Ascending aorta (tissue), 2 donors: ENCODE measurements at places on chromosomes 3 and 15. TPM values are rescaled to one million over a fixed set of nuclear protein-coding genes. Genes with fewer than 3 reads are reported as not detected.

GRCh38 chr3:28586325-28586724, 237.7 kb upstream of the AZI2 start:
- H3K36me3 ChIP-seq, result no peaks in the 10 kb centered on the region
- H3K27me3 ChIP-seq, result no peaks in the 10 kb centered on the region
- H3K4me1 ChIP-seq, result no peaks in the 10 kb centered on the region
- DNase-seq, result no peak
- peak overlapping the region; percentile 45 for H3K27ac ChIP-seq

- H3K4me1 ChIP-seq, result no peaks in the 10 kb centered on the region
- no peak overlapping the region for H3K4me3 ChIP-seq
Observed at GRCh38 chr3:135203026-135203425, 408.0 kb downstream of the EPHB1 start.

The RAD51 gene
- not detected for total RNA-seq

GRCh38 chr3:106299300-106300098, 430.7 kb upstream of the CBLB start:
- H3K36me3 ChIP-seq, result no peaks in the 10 kb centered on the region
- H3K27me3 ChIP-seq, result no peaks in the 10 kb centered on the region
- no peaks in the 10 kb centered on the region for H3K4me1 ChIP-seq
- no peak overlapping the region for H3K4me3 ChIP-seq

DNA sequence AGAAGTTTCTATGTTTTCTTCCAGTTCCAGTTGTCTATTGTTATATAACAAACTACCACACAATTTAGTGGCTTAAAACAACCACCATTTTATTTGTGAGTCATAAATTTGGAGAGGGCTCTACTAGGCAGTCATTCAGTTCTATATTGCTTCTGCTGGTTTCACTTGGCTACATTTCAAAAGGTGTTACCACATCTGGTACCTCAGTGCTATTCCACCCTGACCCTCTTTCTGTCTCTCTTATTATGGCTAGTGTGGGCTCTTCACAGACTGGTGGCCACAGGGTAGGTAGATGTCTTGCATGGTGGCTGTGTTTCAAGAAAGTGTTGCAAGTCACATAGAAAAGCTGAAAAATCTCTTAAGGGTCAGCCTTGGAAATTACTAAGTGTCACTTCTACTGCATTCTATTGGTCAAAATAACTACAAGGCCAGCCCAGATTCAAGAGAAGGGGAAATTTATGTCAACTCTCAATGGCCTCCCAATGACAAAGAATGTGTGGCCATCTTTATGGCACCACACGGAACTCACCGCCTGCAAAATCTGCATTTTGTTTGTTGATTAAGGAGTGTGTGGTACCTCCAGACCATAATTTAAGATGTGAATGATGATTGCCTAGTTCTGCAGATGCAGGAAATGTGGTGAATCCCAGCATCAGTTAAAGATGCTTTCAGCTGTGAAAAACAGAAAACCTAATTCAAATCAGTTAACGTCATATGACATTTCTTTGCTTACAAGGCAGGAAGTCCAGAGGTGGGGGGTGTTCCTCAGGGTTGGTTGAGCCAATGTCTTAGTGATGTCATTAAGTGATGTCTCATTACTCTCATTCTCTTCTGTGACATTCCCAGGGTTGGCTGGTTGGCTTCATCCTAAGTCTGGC, 105.8 kb upstream of the RASGRP1 start:
- no peaks in the 10 kb centered on the region for H3K36me3 ChIP-seq
- no peak overlapping the region for H3K4me3 ChIP-seq
- no peak overlapping the region for H3K27ac ChIP-seq
- H3K4me1 ChIP-seq, result no peaks in the 10 kb centered on the region
- DNase-seq, result no peak

- no peaks in the 10 kb centered on the region for H3K36me3 ChIP-seq
- no peaks in the 10 kb centered on the region for H3K27me3 ChIP-seq
- H3K27ac ChIP-seq, result peak overlapping the region; percentile 66
- H3K4me3 ChIP-seq, result peak overlapping the region; percentile 44
Observed at GRCh38 chr3:149638228-149639092, 19.4 kb downstream of the WWTR1 start.

The PLEKHO2 gene
- 41.4 TPM for total RNA-seq

The SOX14 gene
- not detected for total RNA-seq

DNA sequence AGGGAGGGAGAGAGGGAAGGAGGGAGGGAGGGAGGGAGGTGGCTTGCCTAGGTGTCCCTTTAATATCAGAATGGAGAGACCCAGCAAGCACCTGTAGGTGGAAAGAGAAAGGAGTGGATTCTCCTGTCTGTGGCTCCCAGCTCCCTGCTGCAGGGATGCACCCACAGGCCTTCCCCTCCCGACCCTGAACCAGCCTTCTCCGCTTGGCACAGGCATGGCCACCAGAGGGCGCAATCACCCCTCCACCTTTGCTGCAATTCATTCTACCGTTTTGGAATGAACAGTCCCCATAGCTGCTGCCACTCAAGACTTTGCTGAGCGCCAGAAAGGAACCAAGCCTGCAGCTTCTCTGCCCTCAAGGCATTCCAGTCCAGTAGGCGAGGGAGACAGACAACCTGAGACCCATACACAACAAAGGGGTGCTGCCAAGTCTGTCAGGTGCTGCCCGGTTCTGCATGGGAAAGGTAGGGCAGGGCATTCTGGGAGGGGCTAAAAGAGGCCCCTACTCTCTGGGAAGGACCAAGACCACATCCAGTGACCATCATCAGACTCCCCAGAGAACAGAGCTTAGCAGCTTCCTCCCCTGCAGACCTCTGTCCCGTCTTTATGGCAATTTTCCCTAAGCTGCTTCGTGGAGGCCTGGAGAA, 4.9 kb downstream of the TLR9 start:
- H3K27ac ChIP-seq, result no peak overlapping the region
- no peaks in the 10 kb centered on the region for H3K27me3 ChIP-seq
- DNase-seq, result peak; percentile 88
- peaks cover under 1% of the 10 kb centered on the region for H3K36me3 ChIP-seq
- no peak overlapping the region for H3K4me3 ChIP-seq

- H3K27ac ChIP-seq, result no peak overlapping the region
- no peaks in the 10 kb centered on the region for H3K27me3 ChIP-seq
- no peak for DNase-seq
- H3K4me1 ChIP-seq, result no peaks in the 10 kb centered on the region
- H3K36me3 ChIP-seq, result no peaks in the 10 kb centered on the region
Observed at GRCh38 chr3:8336456-8336855, 165.2 kb upstream of the LMCD1 start.

- H3K36me3 ChIP-seq, result no peaks in the 10 kb centered on the region
- no peaks in the 10 kb centered on the region for H3K4me1 ChIP-seq
- H3K4me3 ChIP-seq, result no peak overlapping the region
- no peak for DNase-seq
Observed at GRCh38 chr3:88038566-88038965, 20.2 kb downstream of the CGGBP1 start.

DNA sequence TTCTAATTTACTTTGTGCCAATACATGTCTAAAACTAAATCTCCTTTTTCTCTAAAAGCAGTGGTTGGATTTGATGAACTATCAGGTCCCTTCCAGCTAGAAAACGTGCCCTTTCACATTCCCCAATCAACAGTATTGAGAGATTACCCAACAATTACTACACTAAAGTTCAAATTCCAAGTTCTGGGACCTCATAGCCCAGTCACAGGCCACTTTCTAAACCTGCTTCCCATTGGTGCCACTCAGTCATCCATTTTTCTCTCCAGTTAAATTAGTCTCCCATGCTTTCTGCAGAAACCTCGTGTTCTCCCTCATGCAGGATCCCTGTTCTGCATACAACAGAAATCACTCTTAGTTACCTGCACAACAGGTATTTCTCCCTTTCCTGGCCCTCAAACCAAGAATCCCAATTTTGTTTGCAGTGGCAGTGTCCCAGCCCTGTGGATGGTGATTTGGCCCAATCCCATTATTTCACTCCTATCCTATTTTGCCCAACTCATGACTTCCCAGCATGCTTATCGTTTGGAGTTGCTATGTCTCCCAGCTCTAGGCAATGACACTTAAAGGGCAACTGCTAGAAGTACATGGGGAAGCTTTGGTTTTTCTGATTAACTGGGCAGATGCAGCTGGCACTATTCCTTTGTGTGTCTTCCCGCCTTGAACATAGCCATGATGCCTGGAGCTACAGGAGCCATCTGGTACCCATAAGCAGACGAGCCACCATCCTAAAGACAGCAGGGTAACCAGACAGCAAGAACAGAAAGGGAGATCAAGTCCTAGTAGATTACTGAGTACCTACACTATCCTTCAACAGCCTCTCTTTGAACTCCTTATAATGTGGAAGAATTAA, 224.2 kb downstream of the MINAR1 start:
- no peak for DNase-seq
- H3K36me3 ChIP-seq, result no peaks in the 10 kb centered on the region
- H3K4me1 ChIP-seq, result no peaks in the 10 kb centered on the region
- no peaks in the 10 kb centered on the region for H3K27me3 ChIP-seq
- H3K27ac ChIP-seq, result no peak overlapping the region

The NSUN3 gene
- total RNA-seq, result 17.1 TPM

The EXD1 gene
- total RNA-seq, result not detected

DNA sequence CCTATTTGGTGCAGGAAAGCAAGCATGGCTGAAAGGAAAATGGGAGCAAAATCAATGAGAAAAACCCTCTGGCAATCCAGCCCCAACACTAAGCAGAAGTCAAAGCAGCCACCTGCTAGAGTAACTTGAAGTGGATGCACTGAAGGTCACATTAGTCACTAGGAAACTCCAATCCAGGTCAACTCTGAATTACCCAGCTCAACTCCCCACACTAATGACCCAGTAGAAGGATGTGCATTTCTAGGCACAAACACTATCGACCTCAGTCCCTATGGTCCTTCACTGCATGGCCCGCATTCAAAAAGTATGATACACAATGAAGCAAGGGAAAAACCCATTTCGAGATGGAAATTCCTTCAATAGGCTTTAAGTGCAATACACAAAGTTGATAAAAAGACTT, 80.6 kb downstream of the RAD18 start:
- no peak for DNase-seq
- H3K36me3 ChIP-seq, result no peaks in the 10 kb centered on the region
- H3K4me3 ChIP-seq, result no peak overlapping the region
- no peaks in the 10 kb centered on the region for H3K27me3 ChIP-seq
- H3K4me1 ChIP-seq, result no peaks in the 10 kb centered on the region

The EFHB gene
- not detected for total RNA-seq

The CADM2 gene
- total RNA-seq, result 23.0 TPM

- H3K36me3 ChIP-seq, result no peaks in the 10 kb centered on the region
- H3K27ac ChIP-seq, result no peak overlapping the region
- no peaks in the 10 kb centered on the region for H3K4me1 ChIP-seq
- no peaks in the 10 kb centered on the region for H3K27me3 ChIP-seq
Observed at GRCh38 chr15:61327019-61327631, 98.0 kb upstream of the RORA start.

The ITIH1 gene
- 2.0 TPM for total RNA-seq

DNA sequence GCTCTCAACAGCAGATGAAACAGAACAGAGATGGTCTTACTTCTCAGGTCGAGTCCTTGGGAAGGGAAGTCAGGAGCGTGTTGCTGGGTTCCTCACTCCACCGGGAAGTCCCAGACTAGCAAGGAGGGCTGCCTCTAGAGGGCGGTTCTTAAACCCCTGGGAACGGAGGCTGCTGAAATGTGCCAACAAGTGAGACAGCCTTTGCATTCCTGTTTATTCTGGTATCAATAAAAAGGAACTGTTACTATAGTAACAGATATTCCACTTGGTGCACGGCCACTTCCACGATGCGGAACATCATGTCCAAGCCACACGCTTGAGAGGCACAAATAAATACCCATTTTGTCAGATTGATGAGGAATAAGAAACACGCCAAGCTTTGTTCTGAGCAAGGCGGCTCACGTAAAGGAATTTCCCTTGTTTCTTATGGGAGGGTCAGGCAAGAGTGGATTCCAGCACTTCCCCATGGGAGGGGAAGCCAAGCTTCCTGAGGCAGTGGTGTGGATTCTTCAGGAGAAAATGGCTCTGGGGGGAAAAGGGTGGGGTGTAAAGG, at the start of gene FAM107A:
Gene FAM107A, minus strand, starts transcription at position 123 of the 553 bp plus-strand sequence. CDS start 7,531 bp downstream, outside the sequence.
- H3K4me1 ChIP-seq, result no peaks in the 10 kb centered on the region
- no peak for DNase-seq
- no peak within 1 kb of the TSS for H3K4me3 ChIP-seq
- H3K27ac ChIP-seq, result peak within 1 kb of the TSS; percentile 49

DNA sequence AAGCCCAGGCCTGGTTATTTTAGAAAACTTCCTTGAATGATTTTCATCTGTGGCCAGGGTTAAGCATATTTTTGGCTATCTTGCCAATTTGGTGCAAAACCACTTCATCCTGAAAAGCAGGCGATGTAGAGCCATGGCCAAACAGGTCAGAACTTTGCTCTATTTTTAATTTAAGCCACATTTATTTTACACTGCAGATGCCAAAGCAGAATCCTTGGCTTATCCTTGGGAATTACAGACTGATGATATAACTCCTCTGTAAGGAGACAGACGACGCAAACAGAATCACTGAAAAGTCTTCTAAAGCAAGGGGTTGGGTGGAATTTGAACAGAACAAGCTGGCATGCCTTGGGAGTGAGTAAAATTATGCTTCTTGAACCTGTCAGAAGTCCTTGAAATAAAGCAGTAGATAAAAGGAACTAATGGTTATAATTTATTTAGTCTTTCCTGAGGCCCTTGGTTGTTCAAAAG, 121.9 kb downstream of the CHST2 start:
- no peaks in the 10 kb centered on the region for H3K4me1 ChIP-seq
- no peaks in the 10 kb centered on the region for H3K27me3 ChIP-seq
- no peak for DNase-seq

The PLA2G4E gene
- total RNA-seq, result not detected

The FANCD2OS gene
- not detected for total RNA-seq

DNA sequence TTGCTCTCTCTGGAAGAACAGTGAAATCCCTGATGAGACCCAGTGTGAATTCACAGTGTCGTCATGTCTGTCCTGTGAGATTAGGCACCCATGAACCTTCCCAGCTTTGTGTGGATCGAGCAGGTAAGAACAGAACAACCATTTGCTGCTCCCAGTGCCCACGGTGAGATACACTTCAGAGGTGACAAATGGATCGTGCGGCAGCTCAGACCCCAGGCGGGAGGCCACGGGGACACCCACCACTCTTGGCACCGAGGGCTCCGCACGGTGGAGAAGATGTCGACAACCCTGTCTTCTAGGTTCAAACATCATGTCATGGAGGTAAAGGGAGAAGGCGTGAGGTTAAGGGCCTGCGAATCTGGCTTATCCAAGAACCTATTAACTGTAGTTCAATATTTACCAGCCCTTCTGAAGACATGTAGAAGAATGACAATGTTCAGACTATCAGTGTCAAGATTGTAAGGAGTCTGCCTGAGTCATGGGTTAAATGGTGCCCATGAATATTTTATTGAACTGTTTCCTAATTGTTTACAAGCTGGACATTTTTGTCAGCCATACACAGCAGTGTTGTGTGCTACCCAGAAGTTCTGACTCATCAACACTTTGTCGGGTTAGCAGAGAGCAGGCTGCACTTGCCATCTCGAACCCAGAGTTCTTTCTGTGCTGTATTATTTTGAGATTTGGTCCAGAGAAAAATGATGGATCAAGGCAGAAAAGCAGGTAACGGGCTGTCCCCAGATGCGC, 15.5 kb upstream of the PCSK6 start:
- H3K27ac ChIP-seq, result no peak overlapping the region
- no peak overlapping the region for H3K4me3 ChIP-seq
- H3K27me3 ChIP-seq, result peaks cover 9% of the 10 kb centered on the region
- no peaks in the 10 kb centered on the region for H3K4me1 ChIP-seq
- H3K36me3 ChIP-seq, result no peaks in the 10 kb centered on the region
- no peak for DNase-seq

The C3orf85 gene
- total RNA-seq, result not detected

- no peaks in the 10 kb centered on the region for H3K36me3 ChIP-seq
- H3K27ac ChIP-seq, result no peak overlapping the region
- no peaks in the 10 kb centered on the region for H3K4me1 ChIP-seq
- H3K4me3 ChIP-seq, result no peak overlapping the region
- DNase-seq, result no peak
Observed at GRCh38 chr3:75042941-75043340, 428.5 kb upstream of the CNTN3 start.

- H3K36me3 ChIP-seq, result no peaks in the 10 kb centered on the region
- H3K4me3 ChIP-seq, result no peak overlapping the region
- no peaks in the 10 kb centered on the region for H3K27me3 ChIP-seq
- no peak for DNase-seq
- no peaks in the 10 kb centered on the region for H3K4me1 ChIP-seq
Observed at GRCh38 chr3:142904639-142905436, 16.0 kb upstream of the PCOLCE2 start.
